ENCODE measurements at places on chromosomes 3 and 15. TPM values are rescaled to one million over a fixed set of nuclear protein-coding genes. Genes with fewer than 3 reads are reported as not detected.
A peak's percentile ranks its signal among the peaks of the same experiment; 100 is the strongest.

The ACOX2 gene
- not detected for total RNA-seq

The ERC2 gene
- total RNA-seq = 0.09 TPM

The GPR149 gene
- total RNA-seq = not detected

The ZMYND10 gene
- total RNA-seq = 1.8 TPM

The CCR2 gene
- 1.1 TPM for total RNA-seq

DNA sequence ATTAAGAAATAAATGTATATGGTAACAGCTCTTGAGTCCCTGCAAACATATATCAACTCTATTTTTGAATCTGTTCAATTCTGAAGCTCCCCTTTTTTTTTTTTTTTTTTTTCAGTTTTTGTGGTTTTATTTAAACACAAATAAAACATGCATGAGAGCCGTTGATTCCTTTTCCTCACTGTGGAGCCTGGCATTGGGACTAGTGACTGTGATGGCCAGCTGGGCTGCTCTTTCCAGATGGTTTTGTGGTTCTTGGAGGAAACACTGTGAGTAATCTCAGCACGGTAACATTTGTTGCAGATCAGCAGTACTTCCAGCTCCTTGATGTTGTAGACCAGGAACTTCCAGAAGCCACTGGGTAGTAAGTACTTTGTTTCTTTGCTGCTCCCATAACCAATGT lies 15.9 kb downstream of the EMC7 start:
- H3K36me3 ChIP-seq = peaks cover 42% of the 10 kb centered on the region
- no peak overlapping the region for H3K4me3 ChIP-seq
- H3K27ac ChIP-seq = no peak overlapping the region
- no peak for DNase-seq

DNA sequence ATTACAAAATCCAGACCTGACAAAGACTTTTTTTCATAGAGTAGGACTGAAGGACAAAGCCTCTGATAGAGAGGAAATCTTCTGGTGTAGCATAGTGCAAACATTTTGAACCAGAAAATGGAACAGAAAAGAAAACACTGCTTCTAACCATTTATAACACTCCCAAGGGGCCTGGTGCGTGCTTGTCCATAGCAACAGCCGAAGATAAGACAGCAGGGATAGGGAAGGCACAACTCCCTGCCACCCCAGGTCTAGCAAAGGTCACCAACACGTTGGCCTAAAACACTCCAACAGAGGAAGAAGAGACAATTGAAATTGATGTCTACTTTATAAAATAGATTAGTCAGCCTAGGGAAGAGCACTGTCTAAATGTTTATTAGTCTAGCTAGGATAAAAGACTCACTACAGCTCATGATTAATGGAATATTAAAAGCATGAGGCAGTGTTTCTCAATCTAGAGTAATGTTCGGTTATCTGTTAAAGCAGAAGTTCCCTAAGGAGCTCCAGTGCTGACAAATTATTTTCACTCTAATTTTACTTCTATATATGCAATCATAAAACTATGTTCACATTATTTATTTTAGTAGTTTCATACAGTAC lies 145.2 kb downstream of the P3H2 start:
- no peak for DNase-seq
- no peak overlapping the region for H3K4me3 ChIP-seq
- peaks cover 27% of the 10 kb centered on the region for H3K27me3 ChIP-seq
- H3K27ac ChIP-seq = no peak overlapping the region

DNA sequence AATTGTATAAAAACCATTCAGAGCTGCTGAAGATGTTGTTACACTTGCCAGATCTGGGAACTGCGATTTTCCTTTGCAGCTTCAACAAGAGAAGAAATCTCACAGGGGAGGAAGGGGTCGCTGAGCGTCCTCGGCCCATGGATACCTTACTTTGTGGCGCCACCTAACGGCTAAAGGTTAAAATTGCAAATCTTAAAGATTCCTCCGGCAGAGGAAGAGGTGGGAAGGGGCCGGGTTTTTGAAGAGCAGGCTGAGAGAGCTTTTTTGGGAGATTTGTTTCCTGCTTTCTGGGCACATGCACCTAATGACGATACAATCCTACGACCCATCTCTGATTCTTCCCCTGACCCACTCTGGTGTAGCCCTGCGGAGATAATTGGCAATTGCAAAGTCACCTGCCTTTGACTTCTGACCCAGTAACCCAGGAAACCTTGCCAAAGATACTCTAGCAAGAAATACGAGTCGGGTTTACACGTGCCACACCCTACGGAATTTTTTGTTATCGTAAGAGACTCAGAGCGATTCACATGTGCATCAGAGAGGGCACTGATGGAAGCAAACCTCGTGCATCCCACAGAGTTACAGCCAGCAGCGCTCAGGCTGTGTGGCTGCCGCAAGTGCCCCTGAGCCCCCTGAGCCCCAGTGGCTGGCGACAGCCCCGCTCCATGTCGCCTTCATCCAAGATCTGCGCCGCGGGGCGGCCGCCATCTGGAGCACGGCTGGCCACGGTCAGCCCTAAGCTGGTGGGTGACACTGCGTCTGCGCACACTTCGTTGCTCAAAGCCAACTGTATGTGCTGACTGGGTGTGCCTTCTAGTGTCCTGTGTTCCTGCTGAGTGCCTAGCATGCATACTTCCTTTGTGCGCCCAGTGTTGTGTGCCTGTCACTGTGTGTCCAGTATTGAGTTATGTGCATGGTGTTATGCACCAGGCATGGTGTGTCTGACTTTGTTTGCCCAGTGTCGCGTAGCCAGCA lies 55.2 kb upstream of the CHRNA7 start:
- peaks cover 1% of the 10 kb centered on the region for H3K27me3 ChIP-seq
- no peak overlapping the region for H3K4me3 ChIP-seq
- no peak for DNase-seq
- no peaks in the 10 kb centered on the region for H3K36me3 ChIP-seq

DNA sequence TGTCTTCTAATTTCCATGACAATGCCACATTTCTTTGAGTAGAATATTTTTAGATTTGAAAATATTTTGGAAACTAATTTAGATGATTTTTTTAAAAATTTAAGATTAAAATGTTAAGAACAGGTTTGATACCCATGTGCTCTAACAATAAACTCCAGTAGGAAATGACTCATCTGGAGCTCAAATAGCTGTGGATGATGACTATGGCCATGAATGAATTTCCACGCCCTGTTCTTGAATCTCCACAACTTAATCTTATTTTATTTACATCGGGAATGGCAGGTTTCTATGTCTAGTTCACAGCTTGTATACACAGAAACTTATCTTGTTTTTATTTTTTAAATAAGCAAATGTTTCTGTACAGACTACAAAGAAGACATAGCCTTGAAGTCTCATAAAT lies 726.8 kb downstream of the NAALADL2 start:
- H3K27me3 ChIP-seq = no peaks in the 10 kb centered on the region
- H3K4me3 ChIP-seq = no peak overlapping the region
- H3K4me1 ChIP-seq = no peaks in the 10 kb centered on the region
- no peak overlapping the region for H3K27ac ChIP-seq
- no peaks in the 10 kb centered on the region for H3K36me3 ChIP-seq
- no peak for DNase-seq

GRCh38 chr15:33581032-33581431 lies 270.3 kb downstream of the RYR3 start:
- H3K36me3 ChIP-seq = no peaks in the 10 kb centered on the region
- no peaks in the 10 kb centered on the region for H3K27me3 ChIP-seq
- no peak overlapping the region for H3K4me3 ChIP-seq
- DNase-seq = no peak
- no peak overlapping the region for H3K27ac ChIP-seq

- peak overlapping the region; percentile 98 for H3K27ac ChIP-seq
- H3K4me3 ChIP-seq = peak overlapping the region; percentile 89
- peak; percentile 16 for DNase-seq
These were observed 545 bp upstream of the RFX7 start for GRCh38 chr15:56244038-56244810.
